ENCODE measurements at places on chromosomes 16 and 17. TPM values are rescaled to one million over a fixed set of nuclear protein-coding genes. Genes with fewer than 3 reads are reported as not detected.

Gene GRAPL
- polyA plus RNA-seq: 0.44 TPM

Gene CDC42EP4
- polyA plus RNA-seq: not detected

Gene SCGB1C2
- polyA plus RNA-seq: not detected

Gene GRIN2A
- polyA plus RNA-seq: not detected

Gene CDH1
- 1.4 TPM for polyA plus RNA-seq

Gene MYH1
- polyA plus RNA-seq: not detected

Gene TBX6
- 0.25 TPM for polyA plus RNA-seq

GRCh38 chr17:29584452-29585079 lies 4.9 kb downstream of the GIT1 start:
- H3K36me3 ChIP-seq: peaks cover 3% of the 10 kb centered on the region
- no peak overlapping the region for H3K4me3 ChIP-seq
- peaks cover 61% of the 10 kb centered on the region for H3K4me1 ChIP-seq
- no peaks in the 10 kb centered on the region for H3K27me3 ChIP-seq

DNA sequence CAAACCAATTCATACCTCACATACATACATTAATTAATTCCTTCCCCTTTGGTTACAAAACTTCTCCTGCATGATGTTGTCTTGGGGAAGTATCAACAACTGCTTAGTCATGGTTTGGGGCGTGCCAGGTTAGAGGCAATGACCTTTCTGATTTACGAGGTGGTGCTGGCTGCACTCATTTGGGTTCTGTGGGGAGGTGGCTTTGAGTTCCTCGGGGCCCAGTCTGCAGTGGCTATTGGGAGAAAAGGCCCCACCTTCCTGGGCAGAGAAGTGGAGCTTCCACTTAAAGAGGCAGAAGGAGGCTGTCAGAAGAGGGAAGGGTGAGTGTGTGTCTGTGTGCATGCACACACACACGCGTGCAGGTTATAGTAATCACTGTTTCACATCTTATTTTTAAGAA lies 10.2 kb upstream of the ETV4 start:
- H3K4me3 ChIP-seq: no peak overlapping the region
- no peaks in the 10 kb centered on the region for H3K4me1 ChIP-seq
- H3K36me3 ChIP-seq: peaks cover 4% of the 10 kb centered on the region
- H3K27ac ChIP-seq: no peak overlapping the region
- H3K27me3 ChIP-seq: peaks cover 35% of the 10 kb centered on the region

GRCh38 chr16:63697736-63698135 lies 1424.1 kb downstream of the CDH11 start:
- no peaks in the 10 kb centered on the region for H3K36me3 ChIP-seq
- H3K27ac ChIP-seq: no peak overlapping the region
- H3K27me3 ChIP-seq: no peaks in the 10 kb centered on the region
- H3K4me3 ChIP-seq: no peak overlapping the region

DNA sequence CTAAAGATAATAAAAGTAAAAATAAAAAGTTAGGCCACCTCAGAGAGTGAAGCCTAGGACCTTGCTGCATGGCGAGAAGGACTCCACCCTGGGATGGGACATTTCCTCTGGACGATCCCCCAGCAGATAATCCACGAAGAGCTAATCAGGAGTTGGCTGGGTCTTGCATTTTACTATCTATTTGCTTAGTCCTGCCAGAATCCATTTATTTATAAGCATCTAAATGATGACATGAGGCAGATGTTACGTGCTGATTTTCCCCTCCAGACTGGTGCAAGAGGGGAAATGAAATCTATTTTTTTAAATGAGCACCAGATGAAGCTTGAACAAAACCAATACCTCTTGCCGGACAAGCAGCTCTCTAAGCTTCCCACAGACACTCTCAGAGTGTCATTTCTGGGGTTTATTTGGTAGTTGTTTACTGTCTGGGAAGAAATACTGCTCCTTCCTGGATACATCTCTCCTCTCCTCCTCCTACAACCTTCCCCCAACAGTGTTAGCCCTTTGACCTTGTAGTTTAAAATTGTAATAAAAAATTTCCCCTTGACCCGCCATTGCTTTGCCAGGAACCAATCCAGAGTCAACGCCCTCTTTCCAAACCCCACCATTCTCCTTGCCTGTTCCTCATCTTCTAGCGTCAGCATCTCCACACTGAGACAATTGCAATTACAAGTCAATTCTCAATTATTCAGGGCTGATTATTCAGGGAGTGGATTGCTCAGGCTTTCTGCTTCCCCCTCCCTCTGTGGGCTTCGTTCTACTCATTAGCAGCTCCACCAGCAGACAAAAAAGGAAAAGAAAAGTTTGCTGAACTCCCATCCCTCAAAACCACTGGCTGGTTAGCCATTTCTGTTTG lies 63.0 kb downstream of the GSG1L start:
- H3K27ac ChIP-seq: no peak overlapping the region
- H3K4me1 ChIP-seq: peaks cover 6% of the 10 kb centered on the region
- no peak overlapping the region for H3K4me3 ChIP-seq
- H3K36me3 ChIP-seq: no peaks in the 10 kb centered on the region
- no peak for DNase-seq

GRCh38 chr17:79027274-79027924 lies 3.4 kb downstream of the C1QTNF1 start:
- H3K4me1 ChIP-seq: peaks cover 12% of the 10 kb centered on the region
- no peaks in the 10 kb centered on the region for H3K36me3 ChIP-seq
- no peak overlapping the region for H3K4me3 ChIP-seq
- no peak overlapping the region for H3K27ac ChIP-seq
- H3K27me3 ChIP-seq: peaks cover 12% of the 10 kb centered on the region

GRCh38 chr17:41773731-41774193 lies 12.7 kb downstream of the JUP start:
- no peak for DNase-seq
- H3K4me1 ChIP-seq: peaks cover 7% of the 10 kb centered on the region
- no peaks in the 10 kb centered on the region for H3K27me3 ChIP-seq
- H3K27ac ChIP-seq: no peak overlapping the region

DNA sequence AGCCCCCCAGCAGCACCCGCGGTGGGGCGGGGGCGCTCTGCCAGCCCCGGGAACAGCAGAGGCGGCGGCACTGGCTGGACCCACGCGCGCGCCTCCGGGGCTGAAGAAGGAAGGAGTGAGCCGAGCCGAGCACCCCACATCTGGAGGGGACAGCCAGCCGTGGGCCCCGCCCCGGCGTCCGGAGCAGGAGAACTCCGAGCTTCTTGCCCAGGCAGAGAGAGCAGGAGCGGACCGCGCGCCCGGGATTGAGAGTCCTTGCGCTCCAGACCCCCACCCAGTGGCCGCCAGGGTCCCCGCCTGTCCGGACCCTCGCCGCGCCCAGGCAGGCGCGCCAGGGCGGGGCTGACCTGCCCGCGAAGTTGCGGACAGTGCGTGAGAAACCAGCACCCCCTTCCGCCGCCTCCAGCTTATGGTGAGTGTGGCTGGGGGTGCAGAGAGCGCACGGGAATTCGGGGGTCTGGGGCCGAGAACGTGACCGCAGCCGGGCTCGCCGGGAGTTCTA lies 921.9 kb upstream of the EEF2KMT start:
- DNase-seq: no peak
- no peaks in the 10 kb centered on the region for H3K36me3 ChIP-seq
- H3K27ac ChIP-seq: no peak overlapping the region
- H3K4me1 ChIP-seq: no peaks in the 10 kb centered on the region
- H3K4me3 ChIP-seq: no peak overlapping the region
- H3K27me3 ChIP-seq: peaks cover 7% of the 10 kb centered on the region

- DNase-seq: no peak
- no peak overlapping the region for H3K4me3 ChIP-seq
- no peaks in the 10 kb centered on the region for H3K36me3 ChIP-seq
- H3K27ac ChIP-seq: no peak overlapping the region
These were observed 391.3 kb upstream of the CDH5 start for GRCh38 chr16:65975049-65975708.

DNA sequence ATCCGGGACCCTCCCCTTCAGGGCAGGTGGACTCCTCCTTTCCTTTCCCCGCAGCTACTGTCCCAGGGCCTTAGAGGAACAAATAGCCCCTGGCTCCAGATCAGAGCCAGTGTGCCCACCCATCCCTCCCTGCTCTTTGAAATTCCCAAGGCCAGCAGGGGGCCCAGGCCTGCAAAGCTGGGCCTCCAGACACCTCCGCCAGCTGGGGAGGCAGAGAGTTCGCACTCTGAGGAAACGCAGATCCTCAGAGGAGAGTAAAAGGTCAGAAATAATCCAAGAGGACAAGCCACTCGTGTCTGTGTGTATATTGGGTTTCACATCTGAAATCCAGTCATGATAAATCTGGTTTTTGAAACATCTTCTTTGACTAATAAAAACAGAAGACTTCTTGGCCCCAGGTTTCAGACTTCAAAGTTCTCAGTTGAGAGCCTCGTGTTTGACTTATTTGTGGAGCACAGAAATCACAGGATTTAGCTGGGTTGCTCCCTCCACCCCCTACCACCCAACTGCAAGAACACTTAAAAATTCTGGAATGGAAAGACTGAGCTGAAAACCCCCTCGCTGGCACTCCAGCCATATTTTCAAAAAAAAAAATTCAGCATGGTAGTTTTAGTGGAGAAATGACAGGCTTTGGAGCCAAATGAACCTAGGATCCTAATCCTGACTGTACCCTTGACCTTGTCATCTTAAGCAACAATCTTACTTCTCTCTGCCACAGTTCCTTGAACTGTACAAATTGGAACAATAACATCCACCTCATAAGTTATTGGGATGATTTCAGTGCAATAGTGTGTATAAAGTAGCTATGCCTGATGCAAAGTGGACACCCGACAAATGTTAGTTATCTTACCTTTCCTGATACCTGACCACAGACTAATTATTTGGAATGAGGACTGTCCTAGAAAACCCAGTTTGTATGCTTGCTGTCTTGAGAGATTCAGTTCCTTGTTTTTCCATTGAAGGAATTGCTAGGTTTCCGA lies 44.5 kb upstream of the TBX2 start:
- no peak overlapping the region for H3K4me3 ChIP-seq
- H3K27ac ChIP-seq: no peak overlapping the region
- H3K4me1 ChIP-seq: no peaks in the 10 kb centered on the region
- DNase-seq: no peak
- no peaks in the 10 kb centered on the region for H3K36me3 ChIP-seq
- H3K27me3 ChIP-seq: no peaks in the 10 kb centered on the region

DNA sequence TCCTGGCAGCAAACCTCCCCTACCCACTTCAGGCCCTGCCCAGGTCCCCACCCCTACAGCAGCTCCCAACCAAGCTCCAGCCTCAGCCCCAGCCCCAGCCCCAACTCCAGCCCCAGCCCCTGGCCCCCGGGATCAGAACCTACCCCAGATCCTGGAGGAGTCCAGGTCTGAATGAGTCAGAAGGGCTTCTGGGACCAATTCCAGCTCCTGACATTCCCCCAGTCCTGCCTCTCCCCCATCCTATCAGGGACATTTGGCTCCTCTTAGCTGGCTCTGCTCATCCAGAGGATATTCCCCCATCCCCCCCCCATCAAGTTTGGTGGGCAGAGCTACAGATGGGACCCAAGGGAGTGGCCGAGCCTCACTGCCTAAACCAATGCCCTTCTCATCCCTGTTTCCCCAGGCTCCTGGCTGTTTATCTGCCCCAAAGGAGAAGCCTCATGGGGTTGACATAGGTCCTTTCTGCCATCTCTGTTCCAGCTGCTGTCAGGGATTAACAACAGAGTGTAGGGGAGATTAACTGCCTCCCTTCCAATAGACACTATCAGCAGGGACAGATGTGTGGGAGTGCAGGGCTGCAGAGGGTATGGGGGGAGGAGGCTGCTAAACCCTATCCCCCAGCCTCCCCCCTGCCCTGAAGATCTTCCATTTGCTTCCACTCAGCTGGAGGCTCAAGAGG lies 16.5 kb downstream of the CNTNAP1 start:
- peaks cover 17% of the 10 kb centered on the region for H3K36me3 ChIP-seq
- no peak overlapping the region for H3K4me3 ChIP-seq

GRCh38 chr17:10993126-10993525 lies 155.2 kb upstream of the PIRT start:
- H3K36me3 ChIP-seq: no peaks in the 10 kb centered on the region
- H3K27ac ChIP-seq: no peak overlapping the region
- no peaks in the 10 kb centered on the region for H3K4me1 ChIP-seq
- no peak overlapping the region for H3K4me3 ChIP-seq
- DNase-seq: no peak

DNA sequence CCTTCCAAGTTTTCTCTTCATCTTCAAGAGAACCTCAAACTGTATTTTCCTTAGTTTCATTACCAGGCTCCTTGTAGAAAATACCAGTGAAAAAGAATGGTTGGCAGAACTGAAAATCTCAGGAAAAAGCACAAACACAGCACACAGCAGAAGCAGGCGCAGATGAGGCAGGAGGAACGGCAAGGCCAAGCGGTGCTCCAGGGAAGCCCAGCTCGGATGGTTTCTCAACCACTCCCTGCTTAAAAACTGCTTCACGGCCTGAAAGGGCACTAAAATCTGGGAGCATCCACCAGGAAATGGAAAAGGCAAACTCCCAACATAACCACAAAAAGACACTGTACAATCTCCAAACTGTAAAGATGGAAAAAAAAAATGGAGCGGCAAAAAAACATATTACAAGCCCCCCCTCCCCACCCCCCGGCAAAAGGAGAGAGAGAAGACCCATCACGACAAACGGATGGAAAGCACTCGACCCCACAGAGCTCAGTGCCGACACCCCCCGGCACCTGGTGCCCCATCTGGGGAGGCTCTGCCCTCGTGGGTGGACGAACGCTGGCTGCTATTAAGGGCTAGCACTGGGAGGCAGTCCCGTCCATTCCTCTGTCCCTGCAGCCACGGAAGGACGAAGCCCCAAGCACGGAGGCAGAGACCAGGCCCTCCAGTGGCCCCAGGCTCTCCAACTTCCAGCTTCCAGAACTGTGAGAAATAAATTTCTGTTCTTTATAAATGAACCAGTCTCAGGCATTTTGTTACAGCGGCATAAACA lies 127.5 kb downstream of the ZNF778 start:
- peaks cover 81% of the 10 kb centered on the region for H3K4me1 ChIP-seq
- H3K27me3 ChIP-seq: no peaks in the 10 kb centered on the region
- H3K4me3 ChIP-seq: peak overlapping the region; percentile 19
- H3K36me3 ChIP-seq: no peaks in the 10 kb centered on the region

DNA sequence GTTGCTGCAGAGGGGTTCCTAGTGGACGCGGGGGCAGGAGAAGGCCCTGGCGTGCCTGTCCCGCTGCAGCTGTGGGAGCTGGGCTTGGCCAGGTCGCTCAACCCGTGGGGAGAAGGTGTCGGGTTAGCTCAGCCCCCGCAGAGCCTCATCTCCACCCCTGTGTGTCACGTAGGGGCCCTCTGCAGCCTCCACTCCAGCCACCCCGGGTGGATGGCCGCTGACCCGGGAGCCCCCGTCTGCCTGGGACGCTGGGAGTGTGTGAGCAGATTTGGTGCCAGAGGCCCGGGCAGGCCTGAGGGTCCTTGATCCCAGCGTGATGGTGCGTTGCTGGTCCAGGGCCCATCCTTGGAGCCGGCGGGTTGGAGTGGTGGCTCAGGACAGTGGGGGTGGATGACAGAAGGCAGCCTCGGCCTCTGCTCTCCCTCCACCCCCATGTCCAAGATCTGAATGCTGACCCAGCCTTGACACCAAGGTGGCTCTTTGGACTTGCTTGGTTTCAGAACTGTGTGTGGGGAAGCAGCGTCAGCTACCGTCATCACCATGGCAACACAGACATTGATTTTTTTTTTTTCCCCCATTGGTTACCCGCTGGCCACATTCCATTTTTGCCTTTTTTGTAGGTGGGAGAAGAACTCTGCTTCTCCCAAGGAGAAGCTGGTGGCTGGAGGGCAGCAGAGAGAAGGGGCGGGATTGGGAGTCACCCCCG lies 35.7 kb downstream of the BAIAP2 start:
- DNase-seq: no peak
- H3K4me1 ChIP-seq: peaks cover 7% of the 10 kb centered on the region
